ENCODE measurements at places on chromosomes 4 and X.

- DNase-seq = no peak
Observed at GRCh38 chrX:7110821-7111276, 36.7 kb upstream of the STS start.

DNA sequence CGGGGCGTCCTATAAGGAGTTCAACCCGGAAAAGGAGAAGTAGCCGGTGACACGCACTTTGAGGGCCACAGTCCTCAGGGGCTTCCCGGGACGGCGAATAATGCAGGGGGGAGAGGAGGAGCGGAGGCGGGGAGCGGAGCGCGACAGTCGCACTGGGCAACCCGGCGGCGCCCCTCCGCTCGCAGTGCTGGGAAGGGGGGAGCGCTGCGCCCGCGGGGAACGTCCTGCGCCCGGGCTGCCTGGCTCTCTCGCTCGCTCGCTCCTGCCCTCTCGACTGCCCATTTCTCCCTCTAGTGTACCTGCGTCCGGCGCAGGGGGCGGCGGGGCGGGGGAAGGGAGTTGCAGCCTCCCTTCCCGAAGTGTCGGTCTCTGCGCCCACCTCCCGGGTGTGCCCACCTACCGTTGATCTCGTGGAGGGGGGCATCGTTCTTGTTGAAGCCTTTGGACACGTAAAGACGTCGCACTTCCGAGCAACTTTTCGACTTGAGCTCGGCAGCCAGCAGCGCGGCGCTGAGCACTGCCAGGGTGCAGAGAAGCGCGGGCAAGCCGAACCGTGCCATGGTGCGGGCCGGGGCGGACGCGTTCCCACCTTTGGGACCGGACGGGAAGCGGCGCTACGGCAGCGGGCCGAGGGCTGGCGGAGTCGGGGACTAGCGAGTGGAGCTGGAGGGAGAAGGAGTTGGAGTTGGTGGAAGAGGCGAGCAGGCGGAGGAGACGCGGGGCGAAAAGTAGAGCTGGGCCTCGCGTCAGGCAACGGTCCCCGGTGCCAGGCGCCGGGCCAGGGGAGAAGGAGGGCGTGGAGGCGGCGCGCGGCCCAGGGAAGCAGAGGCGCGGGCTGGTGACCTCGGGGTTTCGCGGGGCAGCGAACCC, 648 bp downstream of the GPC4 start:
- no peak for DNase-seq

DNA sequence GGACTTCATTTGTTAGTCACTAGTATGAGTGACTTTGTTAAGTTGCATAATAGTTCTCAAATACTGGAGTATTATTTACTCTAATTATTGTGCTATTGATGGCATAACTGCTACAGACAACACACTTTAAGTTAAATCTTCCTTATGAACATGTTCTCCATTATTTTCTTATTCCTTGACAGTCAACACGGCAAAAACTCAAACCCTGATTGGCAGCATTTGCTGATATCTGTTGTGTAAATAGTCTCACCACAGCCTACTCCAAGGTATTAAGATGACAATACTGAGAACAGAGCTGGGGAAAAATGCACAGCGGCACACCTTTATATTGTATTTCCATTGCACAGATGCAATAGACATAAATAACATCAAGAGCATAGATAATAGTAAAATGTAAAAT, 568.0 kb upstream of the AADAT start:
- DNase-seq = no peak

GRCh38 chr4:59369229-59369628, 1830.9 kb upstream of the ADGRL3 start:
- no peak for DNase-seq

GRCh38 chr4:54806351-54806750, 148.6 kb downstream of the KIT start:
- no peak for DNase-seq

GRCh38 chr4:3168029-3168428, 80.9 kb upstream of the MSANTD1 start:
- DNase-seq = no peak

DNA sequence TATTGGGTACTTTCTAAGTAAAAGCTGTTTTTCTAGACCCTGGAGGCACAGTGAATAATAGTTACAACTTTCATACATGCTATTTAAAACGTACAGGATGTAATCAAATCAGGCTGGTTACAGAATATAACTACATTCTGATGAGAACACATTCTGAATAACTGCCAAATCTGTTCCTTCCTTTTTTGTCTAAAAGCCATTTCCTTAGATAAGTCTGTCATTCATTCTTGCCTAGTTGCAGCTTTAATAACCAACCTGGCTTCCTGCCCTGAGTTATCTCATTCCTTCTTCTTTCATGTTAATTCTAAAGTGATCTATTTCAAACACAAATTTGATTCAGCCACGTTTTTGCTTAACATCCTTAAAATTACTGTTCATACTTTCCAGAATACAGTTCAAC, 189.7 kb upstream of the ITM2A start:
- DNase-seq = no peak

GRCh38 chr4:10983268-10983667, 298.7 kb upstream of the CLNK start:
- DNase-seq = no peak

- DNase-seq = no peak
Observed at GRCh38 chrX:39645178-39645895, 452.4 kb downstream of the BCOR start.

DNA sequence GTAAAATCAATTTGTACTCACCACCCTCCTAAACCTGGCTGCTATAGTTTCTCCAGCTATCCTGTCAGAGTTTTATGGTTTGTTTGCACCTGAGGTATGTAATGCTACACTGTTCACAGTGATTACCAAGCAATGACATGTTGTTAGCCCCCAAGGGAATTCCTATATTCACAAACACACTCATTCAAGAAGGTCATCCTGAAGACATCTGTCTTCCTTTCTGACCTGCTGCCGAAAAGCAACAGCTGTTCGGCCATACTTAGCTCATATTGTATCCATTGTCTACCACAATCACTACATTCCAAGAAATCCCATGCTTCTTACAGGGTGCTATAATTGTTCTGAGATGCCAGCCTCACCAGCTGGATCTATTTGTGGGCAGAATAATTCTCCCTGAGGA, 160.1 kb upstream of the GYPA start:
- DNase-seq = no peak

- no peak for DNase-seq
Observed at GRCh38 chr4:17370818-17371217, 141.1 kb downstream of the QDPR start.

DNA sequence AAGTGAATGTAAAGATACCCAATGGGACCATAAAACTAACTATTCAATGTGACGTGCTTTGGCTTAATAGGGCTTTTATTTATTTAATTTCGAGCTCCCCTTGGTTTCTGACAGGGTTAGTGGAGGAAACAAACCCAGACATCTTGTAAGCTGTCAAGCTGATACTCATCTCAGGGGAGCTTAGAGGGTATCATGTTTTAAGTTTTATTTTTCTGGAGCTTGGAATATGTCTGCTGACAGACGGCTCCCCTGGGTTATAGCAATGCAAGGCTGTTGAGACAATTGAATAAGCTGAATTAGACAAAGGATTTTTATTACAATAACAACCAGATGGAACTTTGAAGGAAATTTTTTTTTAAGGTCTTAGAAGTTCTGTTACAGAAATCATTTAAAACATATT, 456.5 kb downstream of the IL1RAPL1 start:
- DNase-seq = no peak

- DNase-seq = no peak
Observed at GRCh38 chrX:147962476-147962875, 18.7 kb upstream of the FMR1NB start.

DNA sequence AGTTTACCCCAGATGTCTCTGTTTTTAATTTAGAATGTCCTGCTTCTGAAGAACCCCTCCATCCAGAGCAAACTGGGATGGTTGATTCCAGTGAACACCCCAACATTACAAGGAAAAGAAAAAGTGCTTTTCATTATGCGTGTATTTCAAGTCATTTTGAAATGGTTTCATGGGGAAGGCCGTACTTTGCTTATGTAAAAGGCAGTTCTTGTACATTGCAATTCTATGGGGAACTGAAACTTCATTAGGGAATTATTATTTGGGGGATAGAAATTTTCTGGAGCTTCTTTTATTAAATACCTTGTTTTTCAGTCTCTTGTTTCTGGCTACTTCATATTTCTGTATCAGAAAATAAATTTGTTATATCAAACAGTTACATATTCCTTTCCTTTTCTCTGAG, 96.9 kb upstream of the ZNF518B start:
- DNase-seq = no peak

Data from stimulated activated CD8-positive, alpha-beta memory T cell treated with anti-CD3 and anti-CD28 coated beads, Interleukin-12 subunit alpha, Interleukin-12 subunit beta, amount 100 ng/mL, for 4 hours (primary cell).